ENCODE measurements at places on chromosomes 1 and 21. TPM values are rescaled to one million over a fixed set of nuclear protein-coding genes. Genes with fewer than 3 reads are reported as not detected.

DNA sequence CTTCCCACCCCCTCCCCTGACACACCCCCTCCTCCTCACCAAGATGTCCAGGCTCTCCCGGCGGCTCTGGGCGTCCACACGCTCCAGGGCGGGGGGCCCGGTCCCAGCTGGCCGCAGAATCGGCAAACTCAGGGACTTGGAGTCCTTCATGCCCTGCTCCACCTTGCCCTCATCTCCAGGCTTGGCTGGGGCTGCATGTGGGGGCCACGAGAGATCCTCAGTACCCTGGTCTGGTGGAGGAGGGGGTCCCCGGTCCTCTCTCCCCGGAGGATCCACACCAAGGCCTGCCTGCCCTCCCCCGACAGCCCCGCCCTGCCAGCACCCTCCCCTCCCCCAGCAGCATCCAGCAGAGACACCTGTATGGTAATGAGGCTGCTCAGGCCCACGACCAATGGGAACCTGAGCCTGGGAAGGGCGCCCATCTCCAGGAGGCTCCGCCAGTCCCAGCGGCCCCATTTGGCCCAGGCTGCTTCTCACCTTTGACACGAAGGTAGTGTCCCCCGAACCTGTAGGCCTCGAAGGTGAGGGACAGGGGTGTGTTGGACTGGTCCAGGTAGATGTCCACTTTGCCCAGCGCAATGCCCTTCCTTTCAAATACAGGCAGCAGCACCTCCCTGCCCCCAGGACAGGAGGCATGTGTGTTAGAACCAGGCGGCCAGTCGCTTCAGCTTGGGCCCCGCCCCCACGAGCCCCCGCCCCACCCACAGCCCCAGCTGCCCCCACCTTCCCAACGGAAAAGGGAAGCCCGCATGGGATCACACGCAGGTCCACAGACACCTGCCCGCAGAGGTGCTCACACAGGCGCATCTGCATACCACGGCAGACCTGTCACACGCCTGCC is 8.2 kb upstream of the TNFRSF25 start:
- DNase-seq: no peak

Gene CADM3
- total RNA-seq: not detected

- DNase-seq: no peak
Measured at GRCh38 chr1:175341631-175342429, 149.3 kb upstream of the KIAA0040 start.

Gene NBPF26
- 40.7 TPM for total RNA-seq

Gene ASPM
- 5.1 TPM for total RNA-seq

GRCh38 chr1:161502641-161503393 is 2.4 kb upstream of the FCGR2A start:
- DNase-seq: no peak

GRCh38 chr21:44574457-44575306 is 1.2 kb downstream of the KRTAP10-4 start:
- no peak for DNase-seq

Gene CD1D
- under 0.01 TPM for total RNA-seq

Gene RPS8
- 1,174 TPM for total RNA-seq

Gene TEDDM1
- total RNA-seq: not detected

DNA sequence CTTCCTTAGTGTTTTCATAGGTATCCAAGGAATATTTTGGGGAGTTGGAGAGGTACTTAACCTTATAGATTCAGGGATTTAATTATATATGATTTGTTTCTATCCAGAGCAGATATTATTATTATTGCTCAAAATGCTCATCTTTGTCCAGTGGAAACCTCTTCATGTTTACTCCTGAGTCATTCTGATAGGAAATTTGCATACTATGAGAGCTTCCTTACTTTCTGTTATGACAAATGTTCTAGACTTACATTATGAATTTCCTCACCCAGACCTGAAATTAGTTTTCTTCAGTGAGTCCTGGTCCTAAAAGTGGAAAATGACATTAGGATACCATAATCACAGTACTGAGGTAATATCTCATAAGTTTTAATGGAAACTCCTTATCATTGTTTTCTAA is 57.5 kb upstream of the PLPPR5 start:
- DNase-seq: no peak

Gene CD1B
- total RNA-seq: not detected

GRCh38 chr21:28872218-28872617 is 120.5 kb downstream of the LTN1 start:
- DNase-seq: no peak

Gene AADACL4
- total RNA-seq: not detected

Gene ZNF683
- total RNA-seq: not detected

DNA sequence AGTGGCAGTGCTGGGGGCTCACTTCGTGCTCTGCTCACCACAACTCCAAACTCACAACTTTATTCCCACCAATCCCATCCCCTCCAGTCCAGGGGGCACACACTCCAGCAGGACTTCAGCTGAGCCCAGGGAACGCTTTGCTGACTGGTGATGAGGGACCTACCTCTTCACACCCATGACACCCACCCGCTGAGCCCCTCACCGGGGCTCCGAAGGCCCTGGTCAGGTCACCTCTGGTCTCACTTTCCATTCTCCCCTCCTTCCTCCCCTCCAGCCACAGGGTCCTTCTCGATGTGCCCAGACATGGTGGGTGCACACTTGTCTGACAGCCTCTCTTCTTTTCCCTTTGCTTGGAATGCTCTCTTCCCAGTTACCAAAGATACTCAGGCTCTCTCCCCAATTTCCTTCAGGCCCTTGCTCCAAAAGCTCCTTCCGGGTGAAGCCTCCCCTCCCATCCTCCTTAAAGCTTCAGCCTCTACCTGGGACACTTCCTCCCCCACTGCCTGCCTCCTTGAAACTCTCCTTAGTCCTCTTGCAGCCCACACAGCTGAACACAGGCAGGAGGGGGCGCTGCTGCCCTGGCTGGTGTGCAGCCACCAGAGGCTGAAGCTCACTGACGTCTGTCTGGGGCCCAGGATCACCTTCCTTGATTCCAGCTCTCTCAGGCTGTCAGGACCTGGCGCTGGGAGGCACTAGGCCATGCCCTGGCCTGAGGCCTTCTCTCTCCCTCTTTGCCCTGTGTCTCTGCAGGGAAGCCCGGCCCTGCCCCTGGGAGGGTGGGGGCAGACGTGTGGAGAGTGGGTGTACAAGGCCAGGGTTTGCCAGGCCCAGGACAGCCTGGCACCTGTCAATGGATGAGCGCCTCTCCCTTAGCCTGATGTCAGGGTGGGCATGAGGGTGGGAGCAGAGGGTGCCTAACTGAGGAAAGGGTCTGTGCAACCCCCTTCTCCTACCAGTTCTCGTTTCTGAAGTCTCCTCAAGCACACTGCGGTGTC is 1.6 kb downstream of the KCNE1 start:
- peak; percentile 92 for DNase-seq

Gene HES3
- total RNA-seq: not detected

Gene KRTAP12-2
- total RNA-seq: not detected

GRCh38 chr1:147245129-147245528 is 2.6 kb downstream of the CHD1L start:
- no peak for DNase-seq

- no peak for DNase-seq
Measured at GRCh38 chr1:201504799-201505502, 2.0 kb downstream of the CSRP1 start.

- DNase-seq: no peak
Measured at GRCh38 chr1:5308249-5308648, 653.8 kb downstream of the AJAP1 start.

- DNase-seq: no peak
Measured at GRCh38 chr1:22204057-22204840, 61.4 kb upstream of the WNT4 start.

Gene FMO5
- 2.7 TPM for total RNA-seq

All from osteoblast (primary cell).